Stimulated activated CD4-positive, alpha-beta T cell treated with anti-CD3 and anti-CD28 coated beads, TNF-alpha, amount 100 ng/mL, for 4 hours (primary cell): ENCODE measurements at places on chromosomes 12 and 14.
A peak's percentile ranks its signal among the peaks of the same experiment; 100 is the strongest.

DNA sequence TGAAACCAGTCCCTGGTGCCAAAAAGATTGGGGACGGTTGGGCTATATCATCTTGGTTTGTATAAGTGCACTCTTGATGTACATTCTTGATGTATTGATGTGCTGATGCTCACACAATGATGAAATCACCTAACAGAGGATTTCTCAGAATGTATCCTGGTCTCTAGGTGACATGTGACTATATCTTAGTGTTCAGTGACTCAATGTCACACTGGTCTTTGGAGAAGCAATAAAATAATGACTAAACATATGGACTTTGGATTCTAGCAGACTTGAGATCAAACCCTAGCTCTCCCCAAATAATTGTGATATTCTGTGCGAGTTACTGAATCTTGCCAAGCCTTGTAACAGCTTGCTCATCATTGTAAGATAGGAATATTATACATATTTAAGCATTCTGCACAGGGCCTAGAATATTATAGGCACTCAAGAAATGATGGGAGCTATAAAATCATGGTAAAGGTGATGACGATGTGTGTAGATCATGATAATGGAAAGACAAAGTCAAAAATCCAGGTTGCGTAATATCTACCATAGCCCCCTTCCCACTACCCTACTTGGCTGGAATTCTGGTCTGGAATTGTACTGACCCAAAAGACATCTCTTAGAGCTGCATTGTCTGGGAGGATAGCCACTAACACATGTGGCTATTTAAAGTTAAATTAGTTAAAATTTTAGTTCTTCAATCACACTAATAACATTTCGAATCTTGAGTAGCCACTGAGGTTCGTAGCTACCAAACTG, 117.6 kb upstream of the PWP1 start:
- DNase-seq = no peak

- DNase-seq = no peak
These were observed 86.0 kb downstream of the SLCO1A2 start for GRCh38 chr12:21248679-21249078.

GRCh38 chr14:68782091-68782981, 10.5 kb downstream of the ZFP36L1 start:
- DNase-seq = no peak

DNA sequence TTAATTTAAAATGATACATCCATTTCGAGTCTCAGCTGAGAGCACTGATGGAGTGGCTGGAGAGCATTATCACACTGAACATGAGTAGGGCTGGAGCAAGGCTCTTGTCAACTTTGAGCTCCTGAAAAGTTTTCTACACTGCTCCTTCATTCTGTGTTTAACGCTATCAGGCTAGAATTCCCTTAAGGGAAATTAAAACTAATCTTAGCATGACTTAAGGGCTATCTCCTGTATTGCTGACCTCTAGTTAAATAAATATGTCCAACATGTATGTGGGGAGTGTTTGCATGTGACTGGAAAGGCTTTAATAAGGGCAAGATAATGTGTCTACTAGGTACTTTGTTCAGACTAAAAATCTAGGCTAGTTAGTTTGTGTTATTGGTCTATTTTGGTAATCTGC, 116.7 kb upstream of the CAND1 start:
- DNase-seq = no peak

- DNase-seq = no peak
These were observed 153.8 kb downstream of the LRIG3 start for GRCh38 chr12:58766513-58766870.

DNA sequence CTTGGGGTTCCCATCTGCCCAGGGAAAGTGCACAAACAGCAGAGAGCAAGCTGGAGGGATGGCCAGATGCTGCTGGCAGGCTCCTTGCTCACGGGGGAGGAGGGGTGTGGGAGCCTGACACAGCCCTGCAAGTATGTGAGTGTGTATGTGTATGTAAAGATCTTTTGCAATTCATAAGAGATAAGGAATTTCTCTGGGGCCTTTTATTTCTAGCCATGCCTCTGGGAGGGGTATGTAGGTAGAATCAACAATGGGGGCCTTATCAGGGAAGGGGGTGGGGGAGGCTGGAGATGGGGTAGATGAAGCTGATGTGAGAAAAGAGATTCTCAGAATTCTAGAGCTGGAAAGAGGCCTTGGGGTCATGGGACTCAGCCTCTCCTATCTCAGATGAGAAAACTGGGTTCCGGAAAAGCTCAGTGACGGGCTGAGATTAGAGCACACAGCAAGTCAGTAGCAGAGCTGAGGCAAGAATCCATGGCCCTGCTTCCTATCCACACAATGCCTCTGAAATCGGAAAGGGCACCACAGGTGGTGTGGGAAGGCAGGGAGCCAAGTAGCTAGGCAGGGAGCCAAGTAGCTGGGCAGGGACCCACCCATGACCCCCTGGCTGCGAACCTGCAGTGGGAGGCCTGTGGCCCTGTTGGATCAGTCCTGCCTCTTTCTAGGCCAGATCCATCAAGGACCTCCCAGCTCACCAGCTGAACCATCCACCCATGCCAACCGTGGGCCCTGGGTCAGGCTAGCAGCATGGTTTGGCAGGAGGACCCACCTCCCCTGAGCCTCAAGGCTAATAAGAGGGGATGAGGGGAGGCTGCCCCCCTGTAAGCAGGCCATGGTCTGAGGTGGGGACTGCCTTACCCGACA, 54.7 kb downstream of the PLEKHG3 start:
- DNase-seq = no peak

DNA sequence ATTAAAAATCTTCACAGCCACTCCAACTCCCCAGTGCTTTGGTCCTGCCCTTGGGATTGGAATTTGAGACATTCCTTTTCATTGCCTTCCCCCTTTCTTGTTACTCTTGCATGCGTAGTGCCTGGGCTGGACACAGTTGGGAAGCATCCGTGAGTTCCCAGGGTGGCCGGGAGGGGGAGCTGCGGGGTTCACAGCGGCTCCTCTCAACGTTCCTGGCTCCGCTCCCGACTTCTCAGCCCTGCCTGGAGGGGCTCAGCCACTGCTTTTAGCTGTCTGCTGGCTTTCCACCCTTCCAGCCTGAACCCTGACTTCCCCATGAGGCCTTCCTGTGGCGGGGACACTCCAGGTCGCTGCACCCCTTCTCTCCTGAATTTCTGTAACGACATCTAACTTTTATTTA, 3.2 kb downstream of the TEX52 start:
- DNase-seq = no peak

DNA sequence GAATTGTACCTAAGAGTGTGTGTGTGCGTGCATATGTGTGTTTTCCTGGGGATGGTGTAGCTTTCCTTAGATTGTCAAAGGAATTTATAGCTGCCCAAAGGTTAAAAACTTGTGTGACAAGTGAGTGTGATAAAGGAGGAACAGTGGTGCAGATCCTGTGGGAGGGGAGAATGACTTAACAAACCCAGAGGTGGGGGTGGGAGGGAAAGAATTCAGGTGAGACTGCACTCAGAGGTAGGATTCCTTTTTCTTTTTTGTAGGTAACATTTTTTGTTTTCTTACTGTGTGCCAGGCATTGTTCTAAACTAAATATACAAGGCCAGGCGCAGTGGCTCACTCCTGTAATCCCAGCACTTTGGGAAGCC, 45.3 kb upstream of the SINHCAF start:
- no peak for DNase-seq

- DNase-seq = no peak
These were observed 630.0 kb upstream of the LMO3 start for GRCh38 chr12:17235996-17236395.

DNA sequence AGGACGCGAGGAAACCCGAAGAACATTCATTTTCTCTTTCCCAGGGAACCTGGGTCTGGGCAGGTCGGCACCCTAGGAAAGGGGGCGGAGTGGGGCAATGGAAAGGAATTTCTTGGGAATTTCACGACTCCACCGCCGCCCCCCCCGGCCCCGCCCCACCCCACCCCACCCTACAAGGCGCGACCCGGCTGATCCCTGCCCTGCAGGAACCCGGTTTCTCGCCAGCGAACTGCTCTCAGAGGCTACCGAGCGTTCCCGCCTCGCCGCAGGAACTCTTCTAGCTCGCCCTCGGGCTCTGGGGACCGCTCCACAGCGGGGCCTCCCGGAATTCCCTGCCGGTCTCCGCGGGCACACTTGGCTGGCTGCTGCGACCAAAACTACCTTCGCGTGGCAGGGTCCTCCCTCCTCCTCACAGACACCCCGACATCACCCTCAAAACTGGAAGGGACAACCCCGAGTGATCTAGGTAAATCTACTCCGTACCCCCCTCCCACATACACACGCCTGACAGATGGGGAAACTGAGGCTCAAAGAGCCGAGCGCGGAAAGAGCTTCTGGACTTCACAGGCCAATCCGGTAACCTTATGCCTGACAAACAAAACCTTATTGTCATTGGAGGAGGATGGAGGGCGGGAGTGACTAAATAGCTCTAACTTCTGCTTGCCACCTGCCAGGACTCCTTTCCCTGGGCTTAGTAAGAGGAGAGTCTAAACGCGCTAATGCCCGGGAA, 785 bp upstream of the ACTN1 start:
- DNase-seq = no peak

GRCh38 chr12:32369202-32369601, 30.2 kb upstream of the FGD4 start:
- no peak for DNase-seq

DNA sequence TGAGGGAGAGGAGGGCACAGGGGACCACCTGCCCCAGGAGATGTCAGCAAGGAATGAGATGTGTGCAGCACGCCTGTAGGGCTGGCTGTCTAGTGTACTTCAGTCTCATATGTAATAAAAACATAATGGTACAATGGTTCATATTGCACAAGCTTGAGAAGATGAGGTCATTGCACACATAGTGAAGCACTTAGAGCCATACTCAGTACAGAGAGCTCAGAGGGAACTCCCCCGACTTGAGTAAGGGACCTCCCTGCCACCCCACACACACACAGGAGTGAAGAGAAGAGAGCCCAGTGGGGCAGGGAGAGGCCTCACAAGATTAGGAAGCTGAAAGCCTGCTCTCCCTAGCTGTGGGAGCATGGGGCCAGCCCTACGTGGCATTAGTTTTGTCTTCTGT, 61.5 kb downstream of the SLC6A12 start:
- no peak for DNase-seq

DNA sequence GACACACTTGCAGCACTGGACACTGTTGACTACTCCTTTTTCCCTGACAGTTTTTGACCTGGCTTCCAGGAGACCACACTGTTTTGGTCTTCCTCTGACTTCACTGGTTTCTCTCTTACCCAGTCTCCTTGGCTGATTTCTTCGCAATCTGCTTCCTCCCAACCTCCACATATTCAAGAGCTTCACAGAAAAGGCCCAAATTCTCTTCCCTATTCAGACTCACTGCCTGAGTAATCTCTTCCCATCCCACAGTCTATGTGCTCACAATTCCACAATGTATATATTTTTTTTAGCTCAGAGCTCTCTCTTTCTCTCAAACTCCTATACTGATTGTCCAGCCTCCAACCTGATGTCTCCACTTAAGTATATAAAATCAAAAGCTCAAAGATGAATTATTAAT, 115.4 kb downstream of the SINHCAF start:
- no peak for DNase-seq

DNA sequence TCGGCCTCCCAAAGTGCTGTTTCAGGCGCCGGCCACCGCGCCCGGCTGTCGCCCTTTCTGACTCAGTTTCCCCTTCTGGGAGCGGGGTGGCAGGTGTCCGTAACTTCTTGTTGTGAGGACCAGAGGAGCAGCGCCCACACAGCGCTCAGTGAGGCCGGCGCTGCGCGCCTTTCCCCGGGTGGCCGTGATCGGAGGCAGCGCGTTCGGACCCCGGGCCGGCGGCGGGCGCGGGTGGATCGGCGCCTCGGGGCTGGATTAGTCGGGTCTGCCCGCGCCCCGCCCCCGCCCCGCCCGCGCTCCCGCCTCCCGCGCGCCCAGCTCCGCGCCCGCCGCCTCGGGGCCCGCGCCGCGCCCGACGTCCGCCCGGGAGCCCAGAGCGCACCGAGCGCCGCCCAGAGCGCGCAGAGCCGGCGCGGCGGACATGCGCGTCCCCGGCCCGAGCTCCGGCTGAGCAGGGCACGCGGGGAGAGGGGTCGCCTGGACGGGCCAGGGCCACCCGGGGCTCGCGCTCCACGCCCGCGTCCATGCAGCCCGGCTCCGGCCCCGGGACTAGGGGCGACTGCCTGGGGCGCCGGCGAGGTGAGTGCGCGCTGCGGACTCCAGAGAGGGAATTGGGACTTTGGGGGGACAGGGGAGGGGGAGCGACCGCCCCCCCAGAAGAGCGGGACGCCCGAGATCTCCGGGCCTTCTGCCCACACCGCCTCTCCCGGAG, 50.6 kb downstream of the LRCOL1 start:
- peak; percentile 31 for DNase-seq

- DNase-seq = no peak
These were observed 1.0 kb downstream of the SOS2 start for GRCh38 chr14:50230401-50230700.

DNA sequence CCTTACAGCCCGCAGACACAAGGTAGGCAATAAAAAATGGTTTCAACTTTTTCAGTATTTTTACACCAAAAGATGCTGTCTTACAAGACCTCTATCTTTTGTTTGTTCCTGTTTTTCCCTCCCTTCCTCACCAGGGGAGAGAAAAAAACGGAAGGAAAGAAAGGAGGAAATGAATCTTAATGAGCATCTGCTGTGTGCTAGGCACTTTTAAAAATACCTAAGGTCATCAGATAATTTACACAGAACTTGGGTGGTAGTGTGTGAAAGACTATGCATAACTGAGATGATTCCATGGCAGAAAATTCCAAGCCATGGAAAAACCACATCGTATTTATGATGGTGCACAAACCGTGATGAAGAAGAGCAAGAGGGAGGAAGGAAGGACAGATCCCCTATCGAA, 121.2 kb downstream of the DIP2B start:
- DNase-seq = no peak

GRCh38 chr12:49279706-49280159, 14.9 kb downstream of the TUBA1C start:
- no peak for DNase-seq

- DNase-seq = no peak
These were observed 86.3 kb downstream of the CCER1 start for GRCh38 chr12:90868626-90869025.

DNA sequence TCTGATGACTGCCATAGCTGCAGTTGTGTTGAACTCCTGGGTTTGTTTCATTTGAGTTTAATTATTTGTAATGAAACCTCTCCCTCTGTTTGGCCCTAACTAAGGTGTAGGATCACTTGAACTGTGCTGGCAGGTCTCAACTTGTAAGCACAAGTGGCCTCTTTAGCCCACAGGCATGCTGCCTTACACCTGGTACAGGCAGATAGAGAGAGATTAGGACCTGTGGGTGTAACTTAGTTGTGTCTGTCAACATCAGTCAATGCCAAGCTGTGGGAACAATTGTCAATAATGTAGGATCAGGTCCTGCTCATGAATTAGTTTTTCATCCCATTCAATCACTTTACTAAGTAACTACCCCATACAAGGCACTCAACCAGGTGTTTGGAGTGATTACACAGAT, 263.0 kb upstream of the G2E3 start:
- DNase-seq = no peak

GRCh38 chr14:92058006-92058917, 18.4 kb upstream of the TRIP11 start:
- no peak for DNase-seq

GRCh38 chr12:63917864-63918799, 73.6 kb downstream of the SRGAP1 start:
- DNase-seq = no peak
